ELF-1 (cell line): ENCODE measurements at places on chromosomes 5 and 9.

DNA sequence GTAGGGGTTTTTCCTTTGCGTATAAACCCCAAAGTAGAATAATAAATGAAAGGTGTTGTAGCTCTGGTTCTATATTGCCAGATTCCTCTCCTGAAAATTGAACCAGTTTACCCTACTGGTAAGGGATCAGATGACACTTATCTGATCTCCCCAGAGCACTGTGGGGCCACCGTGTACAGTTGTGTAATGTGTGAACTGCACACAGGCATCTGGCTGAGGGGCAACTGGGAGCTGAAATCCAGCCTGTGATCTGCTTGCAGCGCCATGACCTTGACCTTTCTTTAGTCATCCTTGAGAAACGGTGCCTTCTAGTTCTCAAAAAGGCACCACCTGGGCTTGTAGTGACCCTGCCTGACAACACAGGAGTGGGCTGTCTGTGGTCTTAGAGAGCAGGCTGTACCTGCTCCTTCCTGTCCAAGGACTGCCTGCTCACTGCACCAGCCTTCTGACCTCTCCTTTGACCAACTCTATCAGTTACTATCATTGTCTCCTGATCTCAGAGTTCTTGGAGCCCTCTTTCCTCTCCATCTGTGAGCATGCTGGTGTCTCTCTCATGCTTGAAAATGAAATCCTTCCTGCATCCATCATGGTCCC lies 40.2 kb downstream of the PDE6A start:
- DNase-seq, result no peak

- DNase-seq, result no peak
Observed at GRCh38 chr5:83703059-83703458, 17.6 kb downstream of the HAPLN1 start.

GRCh38 chr5:103397739-103398581 lies 139.4 kb downstream of the MACIR start:
- DNase-seq, result no peak

DNA sequence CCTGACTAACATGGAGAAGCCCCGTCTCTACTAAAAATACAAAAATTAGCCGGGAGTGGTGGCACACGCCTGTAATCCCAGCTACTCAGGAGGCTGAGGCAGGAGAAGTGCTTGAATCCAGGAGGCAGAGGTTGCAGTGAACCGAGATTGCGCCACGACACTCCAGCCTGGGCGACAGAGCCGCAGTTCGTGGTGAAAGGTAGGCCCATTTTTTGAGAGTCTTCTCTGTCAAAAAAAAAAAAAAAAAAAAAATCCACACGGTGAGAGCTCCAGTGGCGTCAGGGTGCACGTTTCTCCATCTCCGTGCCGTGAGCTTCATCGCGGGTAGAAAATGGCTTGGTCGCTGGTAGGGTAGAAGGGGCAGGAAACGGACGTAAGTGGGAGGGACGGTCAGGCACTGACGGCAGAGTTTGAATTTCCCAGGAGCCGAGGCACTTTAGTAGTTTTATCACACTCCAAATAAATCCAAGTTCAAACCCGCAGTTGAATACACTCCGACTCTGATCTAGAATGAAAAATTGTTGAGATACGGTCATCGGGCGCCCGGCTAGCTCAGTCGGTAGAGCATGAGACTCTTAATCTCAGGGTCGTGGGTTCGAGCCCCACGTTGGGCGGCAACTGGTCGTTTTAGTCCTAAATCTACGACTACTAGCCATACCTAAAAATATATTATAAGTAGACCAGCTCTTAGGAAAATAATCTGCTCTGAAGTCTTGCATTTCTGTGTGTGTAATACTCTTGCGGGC lies 2.4 kb upstream of the TRIM7 start:
- DNase-seq, result peak; percentile 93

GRCh38 chr9:131951905-131952304 lies 127.8 kb downstream of the MED27 start:
- no peak for DNase-seq

DNA sequence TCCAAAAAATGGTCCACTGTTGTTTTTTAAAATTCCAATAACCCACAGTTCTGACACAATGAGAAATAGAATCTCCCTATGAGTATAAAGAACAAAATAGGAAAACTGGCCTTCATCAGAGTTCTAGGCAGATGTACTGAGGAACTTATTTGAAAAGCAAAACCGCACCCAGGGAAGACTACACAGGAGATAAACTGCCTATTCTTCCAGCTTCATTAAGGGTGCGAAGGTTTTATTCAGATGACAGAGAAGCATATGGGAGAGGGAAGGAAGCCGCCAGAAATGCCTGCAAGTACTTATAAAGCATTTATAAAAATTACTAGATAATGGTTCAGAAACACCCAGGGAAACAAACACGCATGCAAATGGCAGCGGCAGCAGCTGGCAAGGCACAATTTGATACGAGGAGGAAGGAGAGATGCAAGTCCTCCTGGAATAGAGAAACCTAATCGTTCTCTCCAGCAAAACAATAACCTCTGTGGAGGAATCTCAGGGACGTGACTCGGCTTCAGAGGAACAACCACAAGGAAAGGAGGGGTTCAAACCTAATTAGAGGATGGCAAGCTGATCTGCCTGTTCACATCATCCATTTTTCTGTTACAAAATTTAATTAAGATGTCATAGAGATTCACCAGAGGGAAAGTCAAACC lies 9.0 kb downstream of the TTLL11 start:
- DNase-seq, result no peak

- no peak for DNase-seq
Observed at GRCh38 chr5:9278921-9279603, 266.8 kb downstream of the SEMA5A start.

- no peak for DNase-seq
Observed at GRCh38 chr5:76202182-76202581, 119.0 kb downstream of the SV2C start.

DNA sequence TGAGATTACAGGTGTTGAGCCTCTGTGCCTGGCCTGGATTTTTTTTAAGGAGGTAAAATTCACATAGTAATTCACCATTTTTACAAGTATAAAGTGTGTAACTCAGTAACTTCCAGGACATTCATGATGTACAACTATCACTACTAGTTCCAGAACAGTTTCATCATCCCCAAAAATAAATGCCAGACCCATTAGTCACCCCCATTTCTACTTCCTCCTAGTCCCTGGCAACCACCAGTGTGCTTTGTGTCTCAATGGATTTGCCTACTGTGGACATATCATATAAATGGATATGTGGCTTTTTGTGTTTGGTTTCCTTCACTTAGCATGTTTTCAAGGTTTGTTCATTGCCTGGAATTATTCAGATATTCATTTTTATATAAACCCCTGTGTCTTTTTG lies 72.5 kb upstream of the PANK3 start:
- DNase-seq, result no peak

GRCh38 chr5:33477816-33478215 lies 37.1 kb downstream of the TARS1 start:
- no peak for DNase-seq

- no peak for DNase-seq
Observed at GRCh38 chr5:19169426-19169825, 818.6 kb downstream of the CDH18 start.

DNA sequence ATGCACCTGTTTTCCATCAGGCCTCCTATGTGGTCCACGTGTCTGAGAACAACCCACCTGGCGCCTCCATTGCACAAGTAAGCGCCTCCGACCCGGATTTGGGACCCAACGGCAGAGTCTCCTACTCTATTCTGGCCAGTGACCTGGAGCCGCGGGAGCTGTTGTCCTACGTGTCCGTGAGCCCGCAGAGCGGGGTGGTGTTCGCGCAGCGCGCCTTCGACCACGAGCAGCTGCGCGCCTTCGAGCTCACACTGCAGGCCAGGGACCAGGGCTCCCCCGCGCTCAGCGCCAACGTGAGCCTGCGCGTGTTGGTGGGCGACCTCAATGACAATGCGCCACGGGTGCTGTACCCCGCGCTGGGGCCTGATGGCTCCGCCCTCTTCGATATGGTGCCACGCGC lies 1.7 kb downstream of the PCDHGB1 start:
- no peak for DNase-seq

DNA sequence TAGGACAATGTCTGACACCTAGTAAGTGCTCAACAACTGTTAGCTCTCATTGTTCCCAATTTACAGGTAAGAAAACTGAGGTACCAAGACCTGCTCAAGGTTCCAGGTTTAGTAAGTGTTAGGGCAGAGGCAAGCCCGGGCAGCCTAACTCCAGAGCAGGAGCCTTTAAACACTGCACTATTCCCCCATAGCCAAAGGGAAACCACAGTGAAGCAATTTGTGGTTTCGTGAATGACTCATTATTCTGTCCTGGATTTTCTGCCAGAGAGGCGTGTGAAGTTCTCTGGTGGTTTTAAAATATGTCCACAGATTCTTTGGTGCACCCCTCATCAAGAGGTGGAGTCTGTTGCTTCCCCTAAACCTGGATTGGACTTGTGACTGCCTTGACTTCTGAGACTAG lies 1.0 kb upstream of the MCC start:
- peak; percentile 11 for DNase-seq

DNA sequence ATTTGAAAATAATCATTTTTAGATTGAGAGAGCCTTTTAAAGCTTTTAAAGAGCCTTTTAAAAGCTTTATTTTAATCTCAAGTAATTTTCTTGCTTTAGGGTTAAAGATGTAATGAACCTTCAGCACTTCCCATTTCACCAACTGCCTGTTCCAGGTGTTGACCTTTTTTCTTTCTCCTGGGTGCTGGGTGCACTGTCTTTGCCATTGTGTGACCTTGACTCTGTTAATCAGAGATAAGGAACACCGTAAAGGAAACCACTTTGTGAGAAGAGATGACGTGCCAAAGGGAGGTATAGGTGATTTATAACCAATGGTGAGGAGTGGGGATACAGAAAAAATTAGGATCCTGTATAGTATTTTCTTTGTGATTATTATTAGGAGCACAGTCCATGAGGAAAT lies 68.2 kb downstream of the NAA35 start:
- DNase-seq, result no peak

DNA sequence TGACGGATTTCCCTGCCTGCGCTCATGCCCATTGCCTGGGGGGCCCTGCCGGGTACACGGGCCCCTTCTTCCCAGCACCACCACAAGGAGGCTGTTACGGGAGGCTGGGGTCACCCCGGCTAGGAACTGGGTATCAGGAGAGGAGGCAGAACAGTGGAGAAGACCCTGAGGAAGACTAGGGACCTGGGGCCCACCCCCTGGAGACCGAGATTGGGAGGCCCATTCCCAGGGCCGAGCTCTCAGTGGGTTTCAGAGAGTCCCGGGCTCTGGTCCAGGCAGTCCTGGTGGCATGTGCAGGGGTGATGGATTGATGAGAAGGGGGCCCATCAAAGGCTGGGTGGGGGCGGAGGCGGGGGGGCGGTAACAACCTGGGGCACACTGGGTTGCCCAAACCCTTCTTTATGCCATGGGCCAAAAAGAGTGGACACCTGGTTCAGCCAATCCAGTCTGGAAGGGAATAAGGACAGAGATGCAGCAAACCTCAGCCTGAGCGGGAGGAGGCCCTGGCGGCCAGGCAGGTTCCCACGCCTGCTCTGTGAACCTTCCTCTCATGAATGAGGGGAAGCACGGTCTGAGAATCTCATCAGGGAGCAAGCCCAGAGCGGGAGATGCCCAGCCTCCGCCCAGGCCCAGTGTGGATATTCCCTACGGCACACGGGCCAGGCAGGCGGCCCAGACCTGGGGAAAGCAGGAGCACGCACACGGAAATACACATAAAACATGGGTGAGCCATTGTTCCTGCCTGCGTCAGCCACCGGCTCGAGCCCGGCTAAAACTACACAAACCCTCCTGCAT lies 785 bp upstream of the P4HA2 start:
- DNase-seq, result no peak

GRCh38 chr5:36651761-36652685 lies 45.6 kb downstream of the SLC1A3 start:
- DNase-seq, result no peak

DNA sequence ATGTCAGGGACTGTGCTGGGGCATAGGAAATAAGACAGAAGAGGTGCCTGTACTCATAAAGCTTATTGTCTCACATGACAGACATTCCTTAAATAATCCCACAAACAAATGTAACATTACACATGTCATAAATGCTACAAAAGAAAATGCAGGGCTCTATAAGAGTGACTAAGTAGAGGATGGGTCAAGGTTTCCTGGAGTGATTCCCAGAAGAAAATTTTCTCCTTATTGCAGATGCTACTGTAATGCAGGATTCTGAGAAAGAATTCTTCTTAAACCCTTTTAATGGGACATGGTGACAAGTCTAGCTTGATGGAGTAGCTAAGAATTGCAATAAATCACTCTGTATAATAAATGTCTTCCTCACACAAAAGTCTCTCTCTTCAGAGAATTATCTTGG lies 55.7 kb downstream of the SH3TC2 start:
- DNase-seq, result no peak

DNA sequence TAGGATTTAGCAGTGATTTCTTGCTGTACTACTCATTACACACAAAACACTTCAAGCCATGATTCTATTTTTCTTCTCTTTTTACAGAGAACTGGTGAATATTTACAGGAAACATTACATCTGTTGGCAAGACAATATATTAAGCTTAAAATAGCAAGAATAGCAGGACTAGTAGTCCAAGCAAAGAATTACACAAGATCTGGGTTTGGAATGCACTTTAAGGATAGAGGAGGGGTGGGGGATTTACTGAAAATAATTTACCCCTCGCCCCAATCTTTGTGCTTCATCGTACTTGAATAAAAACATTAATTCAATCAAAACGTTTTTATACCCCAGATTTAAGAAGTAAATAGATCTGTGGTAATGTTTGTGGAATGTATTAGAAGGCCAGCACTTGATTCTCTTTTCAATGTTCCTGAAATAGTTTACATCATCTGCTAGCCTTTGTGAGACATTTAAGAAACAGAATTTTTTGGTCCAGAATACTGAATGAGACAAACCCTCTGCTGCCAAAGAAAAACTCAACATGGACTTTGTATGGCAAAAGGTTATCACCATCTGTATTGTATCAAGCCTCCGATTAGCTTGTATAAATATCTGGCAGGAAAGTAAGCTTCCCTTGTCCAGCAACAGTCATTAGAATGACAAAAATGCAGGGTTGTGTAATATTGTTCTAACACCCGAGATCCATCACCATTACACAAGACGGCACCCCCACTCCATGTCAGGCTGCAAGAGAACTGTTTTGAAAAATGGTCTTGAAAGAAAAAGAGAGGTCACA lies 23.8 kb downstream of the SVEP1 start:
- no peak for DNase-seq

DNA sequence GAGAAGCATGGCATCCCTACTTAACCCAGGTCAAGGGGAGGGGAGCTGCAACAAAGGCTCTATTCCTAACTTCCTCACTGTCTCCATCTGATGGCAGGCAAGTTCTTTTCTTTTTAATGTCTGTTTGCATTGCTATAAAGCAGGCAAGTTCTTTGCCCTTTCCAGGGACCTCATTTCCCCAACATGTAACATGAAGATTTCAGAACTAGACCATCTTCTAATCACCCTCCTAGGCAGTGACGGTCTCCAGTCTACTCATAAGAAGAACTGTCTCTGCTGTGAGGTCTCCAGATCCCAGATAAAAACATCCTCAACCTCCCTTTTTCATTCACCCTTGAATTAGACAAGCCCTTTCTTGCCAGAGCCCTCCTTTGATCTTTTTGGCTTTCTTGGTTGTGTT lies 42.1 kb downstream of the PPP1R2B start:
- DNase-seq, result no peak

GRCh38 chr5:172899436-172899835 lies 59.8 kb upstream of the RPL26L1 start:
- DNase-seq, result no peak
